Posterior vena cava (tissue), 2 donors: ENCODE measurements at places on chromosomes 2 and 18. TPM values are rescaled to one million over a fixed set of nuclear protein-coding genes. Genes with fewer than 3 reads are reported as not detected.

The MARCO gene
- total RNA-seq: 78.2 TPM

The ARHGEF4 gene
- total RNA-seq: 8.8 TPM

The MRO gene
- 1.4 TPM for total RNA-seq

The ATG4B gene
- 52.1 TPM for total RNA-seq

The CKAP2L gene
- 0.24 TPM for total RNA-seq

GRCh38 chr2:17901246-17901645, 22.8 kb downstream of the KCNS3 start:
- no peak for DNase-seq

GRCh38 chr2:86344404-86344803, 7.0 kb upstream of the REEP1 start:
- DNase-seq: no peak

- no peak for DNase-seq
Observed at GRCh38 chr2:126370201-126370600, 285.8 kb upstream of the GYPC start.

DNA sequence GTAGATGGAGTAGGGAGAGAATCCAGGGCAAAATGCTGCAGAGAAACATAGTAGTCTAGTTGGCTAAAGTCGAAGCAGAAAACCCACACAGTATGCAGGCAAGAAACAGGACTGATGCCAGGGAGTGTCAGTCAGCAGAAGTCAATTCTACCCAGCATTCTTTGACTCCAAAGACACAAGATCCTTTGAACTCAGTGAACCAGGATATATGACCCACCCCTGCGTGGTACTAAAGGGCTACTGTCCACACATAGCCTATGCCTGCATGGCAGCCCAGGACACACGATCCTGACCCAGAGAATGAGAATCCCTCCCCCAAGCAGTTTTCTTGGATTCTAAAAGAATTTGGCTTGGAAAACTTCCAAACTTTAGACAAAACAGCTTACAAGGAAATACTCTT, 42.5 kb downstream of the ALK start:
- no peak for DNase-seq

DNA sequence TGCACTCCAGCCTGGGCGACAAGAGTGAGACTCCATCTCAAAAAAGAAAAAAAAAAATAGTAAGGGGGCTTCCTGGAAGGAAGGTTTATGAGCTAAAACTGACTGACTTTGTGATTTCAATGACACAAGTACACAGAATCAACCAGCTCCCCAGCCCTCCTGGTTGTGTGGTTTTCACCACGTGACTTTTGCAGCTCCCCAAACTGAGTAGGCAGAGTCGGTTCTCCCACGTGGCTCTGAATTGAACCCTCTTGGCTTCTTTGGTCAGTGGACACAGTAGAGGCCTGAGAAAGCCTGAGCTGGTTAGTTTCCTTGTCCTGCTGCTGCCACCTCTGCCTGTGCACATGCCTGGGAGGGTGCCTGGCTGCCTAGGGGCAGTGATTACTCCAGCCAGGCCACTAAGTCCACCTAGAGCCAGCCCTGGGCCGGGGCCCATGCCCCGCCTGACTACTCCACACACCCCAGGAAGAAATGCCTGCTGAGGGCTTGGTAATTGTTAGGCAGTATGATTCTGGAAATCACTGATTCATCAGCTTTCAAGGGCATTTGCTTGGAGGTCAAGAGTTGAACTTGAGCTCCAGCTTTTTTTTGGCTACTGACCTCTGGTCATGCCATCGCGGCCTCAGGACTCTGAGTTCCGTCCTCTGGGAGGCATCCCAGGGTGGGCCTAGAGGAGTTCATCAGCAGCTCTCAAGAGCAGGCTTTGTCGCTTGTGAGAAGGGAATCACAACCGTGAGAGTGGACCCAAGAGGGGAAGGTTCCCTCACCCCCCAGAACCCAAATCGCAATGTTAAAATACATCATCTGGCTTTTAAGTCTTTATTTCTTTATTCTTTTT, 431.9 kb upstream of the HS6ST1 start:
- DNase-seq: no peak

DNA sequence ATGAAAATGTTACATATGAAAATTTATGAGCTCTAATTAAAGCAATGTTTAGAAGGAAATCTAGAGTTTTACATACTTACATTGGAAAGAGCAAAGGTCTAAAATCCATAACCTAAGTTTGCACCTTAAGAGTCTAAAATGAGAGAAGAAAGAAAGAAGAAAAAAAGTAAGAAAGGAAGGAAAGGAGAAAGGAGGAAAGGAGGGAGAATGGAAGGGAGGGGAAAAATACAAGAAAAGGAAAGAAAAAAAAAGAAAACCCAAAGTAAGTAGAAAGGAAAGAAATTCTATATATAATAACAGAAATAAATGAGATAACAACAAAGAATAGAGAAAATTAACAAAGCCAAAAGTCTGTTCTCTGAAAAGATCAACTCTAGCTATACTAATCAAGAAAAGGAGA, 122.6 kb downstream of the BCL2L11 start:
- no peak for DNase-seq

DNA sequence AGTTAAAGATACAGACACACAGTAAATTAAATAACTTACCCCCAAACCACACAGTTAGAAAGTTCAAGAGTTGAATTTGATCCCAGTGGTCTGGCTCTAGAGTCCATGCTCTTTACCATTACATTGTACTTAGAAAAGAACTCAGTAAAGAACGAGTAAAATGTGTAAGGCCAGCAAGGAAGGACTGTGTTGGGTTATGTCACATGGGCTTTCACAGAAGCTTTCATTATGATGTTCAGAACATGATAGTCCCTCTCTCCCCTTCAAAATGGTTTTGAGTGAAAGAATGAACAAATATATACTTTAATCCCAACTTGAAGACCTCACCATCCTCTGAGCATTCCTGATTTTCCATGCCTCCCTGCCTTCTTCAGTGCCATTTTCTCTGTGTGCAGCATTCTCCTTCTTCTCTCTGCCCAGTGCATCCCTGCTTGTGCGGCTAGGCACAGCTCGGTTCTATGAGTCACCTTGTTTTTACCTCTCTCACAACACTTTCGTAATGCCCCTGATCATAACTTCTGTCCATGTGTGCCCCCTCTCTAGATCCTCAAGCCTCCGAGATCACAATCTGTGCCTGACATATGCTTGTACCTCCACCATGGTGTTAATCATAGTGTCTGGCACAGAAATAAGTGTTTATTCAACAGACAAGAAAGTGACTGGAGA, 22.0 kb downstream of the RASGRP3 start:
- DNase-seq: no peak

DNA sequence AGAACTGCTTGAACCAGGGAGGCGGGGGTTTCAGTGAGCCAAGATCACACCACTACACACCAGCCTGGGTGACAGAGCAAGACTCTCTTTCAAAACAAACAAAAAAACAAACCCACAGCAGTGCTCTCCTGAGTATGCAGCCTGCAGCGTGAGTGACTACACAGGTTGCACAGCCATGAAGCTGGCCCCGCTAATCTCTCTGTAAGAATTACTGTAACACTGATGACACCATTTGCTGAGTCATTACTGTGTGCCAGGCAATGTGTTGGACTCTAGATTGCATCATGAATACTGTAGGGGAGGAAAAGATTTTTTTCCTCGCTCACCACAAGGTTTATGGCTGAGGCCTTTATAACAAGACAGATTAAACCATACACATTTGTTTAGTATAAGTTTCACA, 118.6 kb upstream of the ATP8B1 start:
- DNase-seq: no peak

DNA sequence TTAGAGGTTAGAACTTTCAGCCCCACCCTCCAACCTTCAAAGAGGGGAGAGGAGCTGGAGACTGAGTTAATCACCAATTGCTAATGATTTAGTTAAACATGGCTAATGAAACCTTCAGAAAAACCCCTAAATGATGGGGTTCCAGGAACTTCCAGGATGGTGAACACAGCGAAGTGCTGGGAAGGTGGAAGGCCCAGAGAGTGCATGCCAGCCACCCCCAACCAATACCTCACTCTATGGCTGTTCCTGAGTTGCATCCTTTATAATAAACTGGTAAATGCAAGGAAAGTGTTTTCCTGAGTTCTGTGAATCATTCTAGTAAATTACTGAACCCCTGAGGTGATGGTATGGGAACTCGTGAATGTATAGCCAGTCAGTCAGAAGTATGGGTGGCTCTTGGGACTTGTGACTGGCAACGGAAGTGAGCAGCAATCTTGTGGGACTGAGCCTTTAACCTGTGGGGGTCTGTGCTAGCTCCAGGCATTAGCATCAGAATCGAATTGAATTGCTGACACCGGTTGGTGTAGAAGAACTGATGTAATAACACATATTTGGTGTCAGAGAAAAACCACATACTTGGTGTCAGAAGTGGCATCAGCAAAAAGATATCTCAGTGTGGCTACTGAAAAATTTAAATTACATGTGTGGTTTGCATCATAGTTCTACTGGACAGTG, 37.4 kb downstream of the NPHP1 start:
- DNase-seq: no peak

DNA sequence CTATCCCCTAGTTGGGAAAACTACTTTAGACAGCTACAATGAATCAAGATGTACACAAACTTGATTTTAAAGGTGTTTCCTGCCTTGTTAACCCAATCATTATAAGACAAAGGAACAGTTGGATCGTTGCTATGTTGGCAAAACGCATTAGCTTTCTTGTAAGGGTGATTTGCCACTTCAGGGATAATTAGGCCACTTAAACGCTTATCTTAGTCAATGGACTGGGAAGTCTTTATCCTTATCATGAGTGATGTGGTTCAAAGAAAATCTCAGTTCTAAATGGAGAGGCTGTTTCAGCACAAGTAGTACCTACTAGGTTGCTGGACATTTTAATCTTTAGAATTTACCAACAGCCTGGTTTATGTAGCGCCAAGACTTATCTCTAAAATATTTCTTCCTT, 406.1 kb upstream of the MEX3C start:
- no peak for DNase-seq

- no peak for DNase-seq
Observed at GRCh38 chr2:54999182-54999581, 51.1 kb downstream of the RTN4 start.

DNA sequence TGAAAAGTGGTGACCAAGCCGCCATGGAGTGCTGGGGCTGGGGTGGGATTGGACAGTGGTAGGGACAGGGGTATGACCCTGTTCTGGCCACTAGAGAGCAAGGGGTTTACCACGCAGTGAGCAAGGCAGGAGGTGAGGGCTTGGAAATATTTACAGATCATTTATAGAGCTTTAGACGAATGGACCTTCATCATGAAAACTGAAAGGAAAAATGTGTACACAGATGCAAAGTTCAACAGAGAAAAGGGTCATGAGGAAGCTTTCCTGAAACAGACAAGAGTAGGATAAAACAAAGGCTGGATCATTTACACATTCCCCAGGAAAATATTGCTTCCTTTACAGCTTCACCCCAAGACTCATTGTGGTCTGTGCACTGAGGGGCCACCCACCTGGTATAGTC, 130.5 kb upstream of the SMAD2 start:
- DNase-seq: peak; percentile 18

- peak; percentile 96 for DNase-seq
Observed at GRCh38 chr2:10448576-10449485, 704 bp upstream of the ODC1 start.

DNA sequence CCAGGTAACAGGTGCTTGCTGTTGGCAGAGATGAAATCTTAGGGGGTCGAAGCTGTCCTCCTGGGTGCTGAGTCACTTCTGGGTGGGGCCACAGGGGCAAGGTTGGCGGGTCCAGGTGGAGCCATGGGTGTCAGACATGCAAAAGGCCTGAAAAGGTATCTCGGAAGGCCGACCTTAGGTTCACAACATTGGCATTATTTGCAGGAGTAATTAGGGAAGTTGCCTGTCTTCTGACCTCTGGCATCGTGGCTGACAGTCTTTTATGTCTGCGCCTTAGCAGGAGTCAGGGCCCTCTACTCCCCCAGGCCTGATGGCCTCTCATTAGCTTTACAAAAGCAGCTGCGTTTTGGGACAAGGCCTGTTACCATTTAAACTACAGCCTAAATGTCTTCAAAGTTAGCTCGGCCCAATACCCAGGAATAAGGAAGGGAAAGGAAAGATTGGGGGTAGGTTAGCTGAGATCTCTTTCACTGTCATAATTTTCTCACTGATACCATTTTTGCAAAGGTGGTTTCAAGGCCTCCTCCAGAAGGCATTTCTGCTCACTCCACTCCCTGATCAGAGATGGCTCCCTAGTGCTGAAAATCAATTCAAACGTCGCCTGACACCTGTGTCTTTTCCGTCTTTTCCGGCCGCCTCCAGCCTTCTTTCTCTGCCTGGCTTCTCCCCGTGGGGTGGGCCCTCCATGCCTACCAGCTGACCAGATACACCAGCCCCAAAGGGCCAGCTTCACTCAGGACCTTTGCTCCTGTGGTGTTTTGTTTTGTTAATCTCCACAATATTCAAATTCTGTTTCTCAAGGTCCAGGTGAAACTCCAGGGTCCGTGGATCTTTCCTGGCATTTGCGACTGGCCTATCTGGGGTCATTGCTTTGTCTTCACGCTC, 90.8 kb downstream of the RHOB start:
- DNase-seq: no peak

DNA sequence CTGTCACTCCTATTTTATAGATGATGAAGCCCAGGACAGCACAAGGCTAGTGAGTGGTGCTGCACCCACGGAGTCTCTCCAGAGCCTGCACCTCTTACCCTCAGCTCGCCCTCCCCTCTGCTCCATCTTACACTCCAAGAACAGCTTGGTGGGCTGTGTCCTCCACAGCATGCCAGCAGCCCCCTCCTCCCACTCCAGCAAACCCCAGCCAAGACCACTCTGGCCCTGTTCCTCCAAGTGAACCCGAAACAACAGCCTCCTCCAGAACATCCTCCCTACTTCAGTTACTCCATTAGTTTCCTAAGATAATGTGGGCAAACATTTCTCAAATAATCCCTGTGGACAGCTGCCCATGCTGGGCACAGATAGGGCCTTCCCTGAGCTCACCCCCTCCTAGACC, 62.7 kb upstream of the KLF7 start:
- DNase-seq: no peak

- no peak for DNase-seq
Observed at GRCh38 chr2:207141386-207141785, 24.4 kb downstream of the KLF7 start.
